ENCODE measurements at places on chromosomes 7 and 10.

DNA sequence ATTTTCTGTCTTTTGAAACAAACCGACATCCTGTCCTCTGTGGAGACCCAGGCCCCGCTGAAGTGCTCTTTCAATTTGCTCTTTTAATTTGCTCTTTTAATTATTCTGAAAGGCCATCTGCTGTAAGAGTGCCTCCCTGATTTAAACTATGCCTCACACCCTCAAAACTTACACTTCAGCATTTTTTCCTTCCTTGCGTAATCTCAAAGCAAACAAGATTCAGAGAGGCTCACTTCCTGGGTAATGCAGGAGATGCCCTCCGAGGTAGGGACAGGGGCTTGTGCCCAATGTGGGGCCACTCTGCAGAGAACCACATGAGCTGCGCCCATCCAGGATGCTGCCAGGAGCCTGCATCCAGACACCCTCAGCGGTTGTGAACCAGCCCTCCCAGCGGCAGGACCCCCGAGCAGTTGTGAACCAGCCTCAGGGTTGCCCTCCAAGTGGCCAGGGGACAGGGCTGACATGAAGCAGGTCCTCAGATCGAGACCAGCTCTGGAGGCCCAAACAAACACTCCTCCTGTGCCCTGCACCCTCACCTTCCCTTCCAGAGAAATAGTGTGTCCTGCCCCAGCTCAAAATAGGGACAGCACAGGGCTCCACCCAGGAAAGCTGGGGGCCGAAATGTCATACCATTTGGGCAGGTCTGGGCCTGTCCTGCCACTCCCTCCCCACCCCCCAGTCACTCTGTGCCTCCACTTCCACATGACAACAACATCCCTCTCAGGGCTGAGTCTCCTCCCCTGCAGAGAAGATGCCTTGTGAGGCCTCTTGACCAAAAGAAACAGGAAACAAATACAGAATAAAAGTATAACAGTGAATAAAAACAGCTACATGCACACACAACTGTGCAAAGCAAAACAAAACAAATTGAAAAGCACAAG lies 190.4 kb downstream of the PTPRN2 start:
- DNase-seq = no peak

DNA sequence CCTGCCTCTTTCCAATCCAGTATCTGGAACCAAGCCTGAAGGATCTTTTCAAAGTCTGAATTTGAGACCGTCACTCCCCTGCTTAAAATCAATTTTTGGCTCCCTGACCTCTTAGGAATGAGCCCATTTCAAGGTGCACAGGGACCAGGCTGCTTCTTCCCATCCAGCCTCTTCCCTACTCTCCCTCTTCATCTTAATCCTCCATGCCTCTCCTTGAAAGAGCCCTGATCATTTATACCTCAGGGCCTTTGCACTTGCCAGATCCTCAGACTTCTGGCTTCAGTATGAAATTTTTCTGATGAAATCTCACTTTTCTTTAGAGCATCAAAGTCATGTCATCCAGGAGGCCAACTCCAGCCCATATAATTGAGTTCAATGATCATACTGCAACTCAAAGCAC lies 399.5 kb upstream of the CELF2 start:
- no peak for DNase-seq

GRCh38 chr10:52256832-52257691 lies 57.0 kb upstream of the DKK1 start:
- no peak for DNase-seq

- DNase-seq = no peak
Measured at GRCh38 chr10:73889014-73889413, 14.7 kb upstream of the CAMK2G start.

DNA sequence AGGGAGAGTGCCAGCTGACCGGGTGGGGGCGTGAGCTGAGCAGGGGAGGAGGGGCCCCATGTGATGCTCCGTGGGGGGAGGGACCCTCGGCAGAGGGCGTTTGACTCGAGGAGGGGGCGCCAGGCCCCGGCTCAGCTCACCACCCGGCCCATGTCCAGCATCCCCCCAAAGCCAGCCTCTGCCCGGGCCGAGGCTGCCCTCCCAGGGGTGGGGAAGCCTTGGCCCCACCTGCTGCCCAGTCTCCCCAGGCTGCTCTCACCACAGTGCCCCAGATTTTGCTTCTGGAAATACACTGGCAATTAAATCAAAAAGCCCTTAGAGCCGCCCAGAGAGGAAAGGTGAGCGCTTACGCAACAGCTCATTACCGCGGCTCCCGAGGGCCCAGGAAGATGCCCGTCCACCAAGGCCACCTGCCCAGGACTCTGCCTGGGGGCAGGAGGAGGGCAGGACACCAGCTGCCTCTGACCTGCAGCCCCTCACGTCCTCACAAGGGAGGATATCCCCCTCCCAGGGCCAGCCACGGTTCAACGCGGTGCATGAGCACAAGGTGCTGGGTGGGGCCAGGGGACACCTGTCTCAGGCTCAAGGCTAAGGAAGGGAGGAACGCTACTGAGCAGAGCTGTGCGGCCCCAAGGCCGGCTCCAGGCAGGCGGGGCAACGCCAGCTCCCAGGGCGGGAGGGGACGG lies 70.0 kb upstream of the INPP5A start:
- DNase-seq = no peak

- no peak for DNase-seq
Measured at GRCh38 chr7:96997512-96998032, 7.8 kb upstream of the DLX6 start.

GRCh38 chr10:71483885-71484751 lies 87.4 kb downstream of the CDH23 start:
- DNase-seq = no peak

All from thoracic aorta (tissue), 2 donors.